Activated CD4-positive, alpha-beta T cell treated with anti-CD3 and anti-CD28 coated beads, Interleukin-2, amount 10 ng/mL, durations not matched to agents 24 days and 14 days (primary cell): ENCODE measurements at places on chromosomes 3 and 15. TPM values are rescaled to one million over a fixed set of nuclear protein-coding genes. Genes with fewer than 3 reads are reported as not detected.

DNA sequence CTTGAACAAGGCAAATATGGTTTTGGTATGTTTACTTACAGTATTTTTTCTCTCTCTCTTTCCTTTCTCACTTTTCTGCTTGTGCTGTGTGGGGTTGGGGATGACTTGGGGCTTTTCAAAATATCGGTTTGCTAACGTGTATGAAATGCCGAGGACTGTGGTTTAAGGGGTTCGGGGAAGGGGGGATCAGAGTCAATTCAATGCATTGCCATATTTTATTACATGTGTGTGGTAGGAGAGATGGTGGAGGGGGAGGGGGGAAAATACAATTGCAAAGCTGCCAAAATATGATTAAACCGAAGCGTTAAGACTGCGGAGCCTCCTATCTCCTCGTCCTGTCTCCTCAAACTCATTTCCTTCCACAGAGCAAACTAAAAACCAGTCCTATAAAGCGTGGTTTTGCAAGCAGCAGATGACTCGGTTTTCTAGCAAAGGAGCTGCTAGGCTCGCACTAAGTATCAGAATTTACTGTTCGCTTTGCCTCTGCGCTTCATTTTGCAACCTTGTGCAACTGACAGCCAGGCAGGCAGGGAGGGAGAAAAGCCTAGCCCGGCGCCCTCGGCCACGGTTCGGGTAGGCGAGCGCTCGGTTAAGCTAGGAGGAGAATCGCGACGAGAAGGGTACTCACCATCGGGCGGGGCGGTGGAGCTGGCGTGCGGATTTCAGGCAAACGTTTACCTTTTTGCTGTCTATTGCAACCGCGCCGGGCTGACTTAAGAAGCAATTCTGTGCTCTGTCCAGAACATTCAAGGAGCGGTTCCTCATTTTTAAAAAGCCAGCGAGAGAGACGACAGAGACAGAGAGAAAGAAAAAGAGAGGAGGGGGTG lies 4.0 kb upstream of the NR2F2 start:
- DNase-seq = peak; percentile 55

DNA sequence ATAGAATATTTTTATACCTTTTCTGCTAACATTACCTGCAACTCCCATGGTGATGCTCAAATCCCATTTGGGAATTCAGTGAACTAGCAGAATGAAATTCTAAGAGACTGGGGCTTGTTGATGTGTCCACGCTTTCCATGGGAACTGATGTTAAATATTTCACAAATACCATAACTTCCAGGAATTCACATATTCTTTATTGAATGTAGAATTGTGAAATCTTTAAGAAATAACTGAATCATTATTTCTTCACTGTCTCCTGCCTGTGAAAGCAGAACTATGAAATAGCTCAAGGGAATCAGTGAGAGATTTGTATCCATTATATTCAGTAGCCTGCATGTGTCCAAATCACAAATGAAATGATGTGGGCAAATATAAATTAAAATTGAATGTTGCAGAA lies 130.8 kb downstream of the SERPINI1 start:
- no peak for DNase-seq

The SLC35G2 gene
- 3.4 and 3.8 TPM in 2 replicates for total RNA-seq

DNA sequence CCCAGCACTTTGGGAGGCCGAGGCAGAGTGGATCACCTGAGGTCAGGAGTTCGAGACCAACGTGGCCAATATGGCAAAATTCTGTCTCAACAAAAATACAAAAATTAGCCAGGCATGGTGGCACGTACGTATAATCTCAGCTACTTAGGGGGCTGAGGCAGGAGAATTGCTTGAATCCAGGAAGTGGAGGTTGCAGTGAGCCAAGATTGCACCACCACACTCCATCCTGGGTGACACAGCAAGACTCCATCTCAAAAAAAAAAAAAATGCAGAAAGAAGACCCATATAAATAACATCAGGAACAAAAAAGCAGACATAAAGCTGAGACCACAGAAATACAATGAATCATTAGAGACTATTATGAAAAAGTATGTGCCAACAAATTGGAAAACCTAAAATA lies 235.2 kb upstream of the VEPH1 start:
- DNase-seq = no peak

The CNTN4 gene
- not detected in 2 replicates for total RNA-seq

DNA sequence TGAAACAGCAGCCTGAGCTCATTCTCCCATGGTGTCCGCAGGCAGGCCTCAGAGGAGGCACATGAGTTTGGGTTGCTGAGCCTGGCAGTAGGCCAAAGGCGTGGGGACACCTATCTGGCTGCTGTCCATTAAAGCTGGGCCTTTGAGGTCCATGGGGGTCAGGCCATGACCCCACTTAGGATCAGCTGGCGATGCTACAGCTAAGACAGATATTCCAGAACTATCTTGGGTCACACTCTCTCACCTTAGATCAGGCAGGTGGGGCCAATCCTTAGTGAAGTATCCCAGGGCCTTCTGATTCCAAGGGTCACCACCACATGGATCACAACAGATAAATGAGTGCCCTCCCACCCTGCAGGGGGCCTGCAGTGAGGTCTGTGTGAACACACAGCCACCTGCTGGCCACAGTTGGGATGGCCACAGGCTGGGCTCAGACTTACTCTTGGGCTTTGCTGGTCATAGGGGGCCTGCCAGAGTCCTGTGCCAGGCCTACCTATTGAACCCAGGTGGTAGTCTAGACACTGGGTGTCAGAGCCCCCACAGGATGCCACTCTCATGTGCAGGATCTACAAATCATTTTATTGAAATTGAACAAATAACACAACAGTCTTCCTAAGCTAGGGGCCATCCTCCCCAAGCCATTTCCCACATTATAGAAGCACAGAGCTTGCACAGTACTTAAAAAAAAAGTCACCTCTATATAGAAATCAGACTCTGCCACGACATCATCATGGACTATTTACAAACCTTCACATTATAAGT lies 2.0 kb upstream of the HYAL2 start:
- DNase-seq = peak; percentile 90

GRCh38 chr3:143239031-143239430 lies 119.5 kb downstream of the CHST2 start:
- DNase-seq = no peak

DNA sequence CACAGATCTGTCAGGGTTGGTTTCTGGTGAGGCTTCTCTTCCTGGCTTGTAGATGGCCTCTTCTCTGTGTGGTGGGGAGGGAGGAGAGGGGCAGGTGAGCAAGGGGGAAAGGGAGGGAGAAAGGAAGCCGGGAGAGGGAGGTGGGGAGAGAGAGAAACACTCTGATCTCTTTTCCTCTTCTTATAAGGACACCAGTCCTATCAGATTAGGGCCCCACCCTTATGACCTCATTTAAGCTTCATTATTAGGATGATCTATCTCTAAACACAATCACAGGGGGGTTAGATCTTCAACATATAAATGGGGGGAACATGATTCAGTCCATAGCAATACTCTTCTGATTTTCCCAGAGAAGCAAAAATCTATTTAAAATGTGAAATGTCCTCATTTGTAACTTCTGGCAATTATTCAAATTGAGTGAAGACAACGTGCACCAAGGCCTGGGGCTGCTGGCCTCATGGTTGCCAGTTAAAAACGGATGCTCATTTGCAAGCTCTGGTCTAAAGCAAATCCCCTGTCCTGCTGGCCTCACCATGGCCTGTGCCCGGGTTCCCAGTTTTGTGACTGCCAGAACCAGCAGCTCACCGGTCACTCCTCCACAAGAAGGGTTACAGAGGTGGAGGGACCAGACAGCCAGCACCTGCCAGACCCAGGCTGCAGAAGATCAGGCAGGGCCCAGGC lies 8.3 kb downstream of the POMGNT2 start:
- DNase-seq = no peak

The ALAS1 gene
- total RNA-seq = 115 and 118 TPM in 2 replicates

DNA sequence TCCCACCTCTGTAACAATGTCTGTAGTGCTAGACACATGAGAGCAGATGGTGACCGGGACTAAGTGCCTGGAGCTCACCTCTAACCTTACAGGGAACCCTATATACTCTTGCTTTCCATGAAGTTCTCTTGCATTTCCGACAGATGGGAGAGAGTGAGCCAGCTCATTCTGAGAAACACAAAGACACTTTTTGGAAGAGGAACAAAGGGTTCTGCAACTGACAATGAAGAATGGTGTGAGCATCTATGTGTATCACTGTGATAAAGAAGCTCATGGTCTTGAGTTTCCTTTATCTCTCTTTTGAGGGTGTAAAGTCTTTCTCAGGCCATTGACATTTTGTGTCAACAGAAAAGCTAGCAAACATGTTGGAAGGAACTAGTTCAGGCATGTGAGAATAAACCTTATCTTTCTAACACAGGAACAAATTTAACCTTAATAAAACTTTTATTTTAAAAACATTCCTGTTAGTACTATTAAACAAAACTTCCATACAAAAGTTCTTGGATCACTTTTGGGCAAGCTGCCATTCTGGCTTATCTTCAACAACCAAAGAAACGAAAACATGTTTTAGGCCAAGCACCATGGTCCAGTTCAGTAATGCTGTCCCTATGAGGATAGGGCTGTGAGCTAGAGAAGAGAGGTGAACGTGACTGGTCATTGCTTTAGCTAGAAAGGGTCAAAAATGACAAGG lies 142.7 kb downstream of the THRB start:
- DNase-seq = no peak

The SLC9C1 gene
- total RNA-seq = not detected in 2 replicates

The TGM4 gene
- total RNA-seq = not detected in 2 replicates

DNA sequence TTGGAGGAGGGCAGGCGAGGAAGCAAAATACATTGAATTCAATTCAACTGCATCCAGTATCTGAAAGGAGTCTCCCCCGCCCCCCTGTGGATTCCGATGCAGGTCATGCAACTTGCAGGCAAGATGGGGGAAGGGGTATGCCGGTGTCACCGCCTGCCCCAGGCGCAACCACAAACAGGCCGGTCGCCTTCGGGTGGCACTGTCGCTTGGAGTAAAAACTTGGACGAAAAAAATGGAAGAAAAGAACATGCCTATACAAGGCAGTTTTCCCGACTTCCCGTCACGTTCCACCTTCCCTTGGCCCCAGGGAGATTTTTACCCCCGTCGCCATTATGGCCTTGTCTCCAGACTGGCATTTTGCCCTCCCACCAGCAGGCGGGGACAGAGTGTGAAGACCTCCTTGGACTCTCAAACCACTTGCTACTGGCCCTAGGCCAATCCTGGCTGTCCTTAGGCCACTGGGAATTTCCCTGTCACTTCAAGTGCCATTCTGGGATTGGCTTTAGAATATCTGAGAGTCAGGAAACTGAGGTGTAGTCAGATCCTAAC lies 1.6 kb upstream of the NTRK3 start:
- DNase-seq = no peak

DNA sequence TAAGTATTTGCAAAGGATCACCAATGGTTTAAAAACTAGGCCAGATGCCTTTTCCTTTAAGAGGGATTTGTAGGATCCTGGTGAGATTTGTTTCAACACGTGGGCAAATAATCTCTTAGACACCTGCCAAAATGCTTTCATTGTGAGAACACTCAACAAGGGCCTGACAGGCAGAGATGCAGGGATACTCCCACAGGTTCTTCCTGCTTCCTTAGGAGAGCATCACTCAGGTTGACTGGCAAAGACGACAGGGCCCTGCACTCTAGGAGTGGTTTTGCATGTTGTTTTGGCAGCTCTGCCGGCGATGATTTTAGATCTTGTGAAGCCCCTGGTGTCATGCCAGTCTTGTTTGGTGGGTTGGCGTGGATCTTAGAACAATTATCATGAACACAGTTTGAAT lies 184.5 kb downstream of the NR1D2 start:
- DNase-seq = no peak

The SEMA3B gene
- 0.45 and 0.82 TPM in 2 replicates for total RNA-seq

- no peak for DNase-seq
Observed at GRCh38 chr3:132652640-132653270, 6.9 kb downstream of the ACAD11 start.

The MNS1 gene
- total RNA-seq = 0.45 and 0.86 TPM in 2 replicates

GRCh38 chr15:87609894-87610293 lies 646.6 kb downstream of the NTRK3 start:
- DNase-seq = no peak

DNA sequence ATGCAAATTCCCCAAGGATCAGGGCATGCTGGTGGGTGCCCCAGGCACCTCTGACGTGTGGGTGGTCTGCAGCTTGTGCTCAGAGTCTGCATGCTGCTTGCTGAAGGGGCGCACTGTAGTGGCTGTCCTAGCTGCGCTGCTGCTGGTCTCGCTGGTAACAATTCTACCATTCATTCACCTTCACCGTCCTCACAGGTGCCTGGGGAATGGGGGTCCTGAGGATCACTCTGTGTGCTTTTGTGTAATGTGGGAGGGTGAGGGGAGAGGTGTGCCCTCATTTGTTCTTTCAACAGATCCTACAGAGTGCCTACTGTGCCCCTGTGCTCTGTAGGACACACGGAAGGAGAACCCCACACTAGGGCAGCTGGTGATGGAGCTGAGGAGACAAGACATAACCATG lies 2.1 kb upstream of the ITGA11 start:
- DNase-seq = no peak

- no peak for DNase-seq
Observed at GRCh38 chr3:54746722-54747121, 181.1 kb downstream of the LRTM1 start.

DNA sequence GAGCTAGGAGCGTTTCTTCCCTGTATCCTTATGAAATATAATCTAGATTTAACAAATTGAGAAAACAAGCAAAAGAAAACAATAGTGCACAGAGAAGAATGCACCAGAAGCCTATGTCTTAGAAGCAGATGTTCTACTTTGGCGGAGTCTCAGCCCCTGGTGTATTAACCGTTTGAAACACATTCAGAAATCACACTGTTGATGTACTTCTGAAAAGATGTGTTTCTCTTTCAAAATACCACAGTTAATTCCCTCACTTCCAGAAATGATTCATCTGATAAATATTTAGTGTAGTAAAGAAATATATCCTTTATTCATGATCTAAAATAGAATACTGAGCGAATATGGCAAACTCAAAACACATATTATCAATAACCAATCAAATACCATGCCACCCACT lies 77.7 kb downstream of the CBLB start:
- DNase-seq = no peak

DNA sequence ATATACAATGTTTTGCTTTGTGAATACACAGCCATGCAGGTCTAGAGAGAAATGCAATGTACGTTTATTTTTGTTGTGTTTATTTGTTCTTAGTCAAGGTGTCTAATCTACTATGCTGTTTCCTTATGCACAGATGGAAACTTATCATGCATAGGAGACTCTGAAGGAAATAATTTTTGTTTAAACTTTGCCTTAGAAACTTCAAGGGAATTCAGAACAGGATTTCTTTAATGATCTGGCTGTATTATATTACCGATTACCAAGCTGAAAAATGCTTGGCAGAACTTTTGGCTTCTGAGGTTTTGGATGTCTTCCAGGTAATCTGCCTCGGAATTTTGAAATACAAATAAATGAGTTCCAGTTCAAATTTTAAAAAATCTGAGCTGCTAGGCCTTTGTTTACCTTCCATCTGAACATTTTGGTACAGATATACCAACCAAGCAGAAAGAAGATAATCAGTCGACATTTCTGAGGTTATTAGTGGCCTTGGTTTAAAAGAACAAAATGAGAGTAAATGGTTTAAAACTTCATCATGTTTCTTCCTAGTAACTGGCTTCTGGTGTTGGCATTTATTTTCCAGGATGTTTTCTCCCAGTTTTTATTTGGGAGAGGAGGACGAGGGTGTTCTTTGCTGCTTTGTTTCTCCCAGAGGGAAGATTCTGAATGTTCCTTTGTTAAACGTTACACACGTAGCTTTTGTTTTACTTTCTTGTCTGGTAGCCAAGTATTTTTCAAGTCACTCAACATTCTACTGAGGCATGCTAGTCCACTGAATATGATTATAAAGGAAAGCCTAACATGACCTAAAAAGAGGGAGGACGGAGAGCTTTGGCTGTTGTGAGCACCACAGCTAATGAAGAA lies 421.8 kb upstream of the TBL1XR1 start:
- DNase-seq = no peak
